Uterus (tissue), 4 donors: ENCODE measurements at places on chromosomes 4 and X. TPM values are rescaled to one million over a fixed set of nuclear protein-coding genes. Genes with fewer than 3 reads are reported as not detected.

The PABPC5 gene
- total RNA-seq = 15.2 TPM

The ARHGEF6 gene
- 26.9 TPM for total RNA-seq

The JAKMIP1 gene
- 0.48 TPM for total RNA-seq

- DNase-seq = no peak
These were observed 721 bp upstream of the TMEM150C start for GRCh38 chr4:82562564-82562854.

DNA sequence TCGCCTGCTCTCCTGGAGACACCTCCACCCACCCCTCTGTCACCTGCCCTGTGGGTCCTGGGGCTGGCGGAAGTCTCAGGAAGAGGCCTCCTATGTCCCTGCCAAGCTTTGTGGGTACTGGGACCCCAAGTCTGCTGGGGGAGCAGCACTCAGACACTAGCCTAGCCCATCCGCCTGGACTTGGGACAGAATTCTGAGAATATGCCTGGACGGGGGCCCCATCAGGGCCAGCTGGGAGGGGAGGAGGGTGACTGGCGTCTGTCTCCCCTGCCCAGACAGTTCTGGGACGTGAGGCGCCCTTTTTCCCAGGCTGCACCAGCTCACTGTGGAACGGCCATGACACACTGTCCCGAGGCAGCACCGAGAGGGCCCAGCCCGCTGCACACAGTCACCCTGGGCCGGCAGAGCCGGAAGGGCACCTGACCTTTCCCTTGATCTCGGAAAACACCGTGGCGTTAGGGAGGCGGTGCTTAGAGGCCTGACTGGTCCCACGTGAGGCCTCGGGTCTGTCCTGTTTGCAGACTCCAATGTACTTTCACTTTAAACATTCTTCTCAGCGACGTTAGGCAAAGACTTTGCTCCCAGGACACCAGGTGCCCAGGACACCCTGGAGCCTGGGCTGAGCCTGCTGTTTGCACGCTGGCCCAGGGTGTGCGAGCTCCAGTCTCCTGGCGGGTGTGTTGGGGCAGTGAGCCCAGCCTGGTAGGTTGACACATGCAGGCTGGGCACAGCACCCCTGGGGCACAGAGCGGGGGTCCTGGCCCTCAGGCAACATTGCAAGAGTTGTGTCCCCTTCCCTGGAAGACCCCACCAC is 700 bp downstream of the SLC26A1 start:
- DNase-seq = no peak

- DNase-seq = no peak
These were observed 17.8 kb upstream of the TBC1D19 start for GRCh38 chr4:26566133-26566532.

GRCh38 chr4:156949373-156949814 is 22.2 kb downstream of the PDGFC start:
- DNase-seq = no peak

- DNase-seq = no peak
These were observed 51.8 kb downstream of the PHOX2B start for GRCh38 chr4:41696763-41697162.

DNA sequence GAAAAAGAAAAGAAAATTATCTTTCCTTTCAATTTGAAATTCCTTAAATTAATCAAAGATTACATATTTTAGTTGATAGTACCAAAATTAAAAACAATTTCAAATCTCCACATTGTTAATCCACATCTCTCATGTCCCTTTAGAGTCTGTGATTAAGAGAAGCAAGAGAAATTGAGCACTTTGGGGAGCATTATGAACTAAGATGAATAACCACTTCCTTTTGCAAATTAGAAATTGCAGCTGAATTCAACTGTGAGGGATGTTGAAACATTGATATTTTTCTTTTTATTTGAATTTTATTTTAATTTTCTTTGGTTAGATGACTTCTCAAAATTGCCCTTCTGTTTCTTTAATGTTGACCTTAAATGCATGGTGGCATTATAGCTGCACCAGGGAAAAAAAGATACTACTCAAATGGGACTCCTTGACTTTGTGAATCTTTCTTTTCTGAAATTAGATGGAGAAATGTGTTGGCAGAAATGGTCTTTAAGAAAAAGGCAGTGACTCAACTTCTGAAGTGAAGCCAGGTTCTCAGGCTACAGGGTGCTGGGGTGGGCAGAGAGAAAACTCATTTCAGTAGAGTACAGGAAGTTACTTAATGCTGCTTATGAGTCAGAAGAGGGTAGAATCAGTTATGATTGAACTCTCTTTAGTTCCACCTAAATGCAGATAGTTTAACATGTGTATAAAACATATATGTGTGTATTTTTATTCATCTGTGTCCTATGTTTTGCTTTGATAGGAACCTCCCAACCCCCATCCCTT is 92.0 kb upstream of the TNIP3 start:
- no peak for DNase-seq

DNA sequence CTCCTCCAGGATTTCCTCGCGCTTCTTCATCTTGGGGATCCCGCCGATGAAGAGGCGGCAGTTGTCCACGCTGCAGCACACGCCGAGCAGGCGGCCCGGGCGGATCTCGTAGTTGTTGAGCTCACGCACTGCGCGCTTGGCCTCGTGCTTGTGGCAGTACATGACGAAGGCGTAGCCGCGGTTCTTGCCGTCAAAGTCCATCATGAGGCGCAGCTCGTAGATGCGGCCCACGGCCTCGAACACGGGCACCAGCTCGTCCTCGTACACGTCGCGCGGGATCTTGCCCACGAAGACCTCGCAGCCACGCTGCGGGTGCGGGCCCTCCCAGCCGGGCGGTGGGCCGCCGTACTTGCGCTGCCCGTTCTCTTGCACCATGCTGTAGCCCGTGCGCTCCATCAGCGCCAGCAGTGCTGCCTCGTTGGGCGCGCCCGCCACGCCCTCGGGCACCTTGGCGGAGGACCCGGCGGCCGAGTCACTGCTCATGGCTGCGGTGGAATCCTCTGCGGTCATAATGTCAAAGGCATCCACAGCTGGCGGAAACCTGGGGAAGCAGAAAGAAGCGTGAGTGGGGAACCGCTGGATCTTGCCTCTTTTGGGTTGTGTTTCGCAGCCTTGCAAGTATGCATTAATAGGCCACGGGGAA is 103.4 kb downstream of the CHRNA9 start:
- no peak for DNase-seq

- no peak for DNase-seq
These were observed 123.9 kb downstream of the DCHS2 start for GRCh38 chr4:154367659-154368058.

GRCh38 chrX:110315551-110315950 is 2.3 kb downstream of the AMMECR1 start:
- no peak for DNase-seq

GRCh38 chr4:95386410-95386809 is 162.4 kb downstream of the UNC5C start:
- DNase-seq = no peak

- DNase-seq = peak; percentile 89
These were observed 57.6 kb downstream of the MAPK10 start for GRCh38 chr4:86302251-86302650.

DNA sequence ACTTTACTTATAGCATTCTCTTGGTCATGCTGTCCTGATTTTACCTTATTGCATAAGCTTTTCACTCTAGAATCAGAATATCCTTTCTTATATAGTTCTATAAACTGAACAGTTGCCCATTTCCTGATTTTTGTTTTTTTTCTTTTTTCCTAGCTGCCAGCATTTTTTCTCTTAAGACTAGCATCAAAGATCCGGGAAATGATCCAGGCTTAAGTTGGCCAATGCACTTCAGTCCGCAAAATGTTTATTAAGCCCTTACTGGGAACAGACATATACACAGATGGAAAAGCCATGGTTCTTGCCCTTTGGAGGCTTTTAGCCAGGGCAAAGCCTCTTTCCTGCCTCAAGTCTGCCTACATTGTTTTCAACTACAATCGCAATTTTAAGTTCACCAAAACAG is 10.1 kb upstream of the BMP2K start:
- DNase-seq = no peak

GRCh38 chr4:72951147-72951546 is 118.4 kb downstream of the COX18 start:
- DNase-seq = no peak
